Right lung (tissue), 10 donors: ENCODE measurements at places on chromosomes 11 and 22.

DNA sequence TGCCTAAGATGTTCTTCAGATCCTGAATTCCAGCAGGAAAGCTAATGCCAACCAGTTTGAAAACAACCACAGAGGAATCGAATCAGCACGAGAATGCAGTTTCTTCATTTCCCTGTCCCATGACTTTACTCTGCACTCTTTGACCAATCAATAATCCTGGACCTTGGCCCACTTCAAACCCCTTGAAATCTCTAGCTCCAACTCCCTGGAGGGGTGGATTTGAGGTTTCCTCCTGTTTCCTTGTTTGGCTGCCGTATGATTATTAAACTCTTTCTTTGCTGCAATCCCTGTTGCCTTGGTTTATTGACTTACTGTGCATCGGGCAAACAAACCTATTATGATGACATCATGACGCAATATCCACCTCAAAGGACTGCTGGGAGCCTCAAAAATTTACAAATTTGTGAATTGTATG lies 109.3 kb downstream of the FBXO7 start:
- DNase-seq, result no peak

DNA sequence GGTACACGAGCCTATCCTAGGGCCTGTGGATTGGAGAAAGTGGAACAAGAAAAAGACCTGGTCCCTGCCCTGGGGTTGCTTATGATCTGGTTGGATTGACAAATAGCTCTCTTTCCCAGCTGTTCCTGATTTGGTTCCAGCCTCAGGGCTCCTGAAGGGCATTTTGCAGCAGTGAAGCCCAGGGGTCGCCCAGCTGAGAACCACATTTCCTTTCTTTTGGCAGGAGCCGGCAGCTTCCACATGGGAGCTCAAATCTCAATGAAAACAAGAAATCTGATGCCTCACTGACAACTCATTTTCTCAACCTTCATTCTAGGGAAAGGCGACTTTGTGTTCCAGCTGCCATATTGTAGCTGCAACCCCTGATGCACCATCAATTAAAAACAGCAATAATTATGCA lies 140.6 kb upstream of the CADM1 start:
- DNase-seq, result no peak

- DNase-seq, result no peak
Observed at GRCh38 chr22:30169002-30169401, 77.6 kb downstream of the LIF start.

GRCh38 chr11:45163956-45164575 lies 17.6 kb downstream of the PRDM11 start:
- DNase-seq, result no peak

DNA sequence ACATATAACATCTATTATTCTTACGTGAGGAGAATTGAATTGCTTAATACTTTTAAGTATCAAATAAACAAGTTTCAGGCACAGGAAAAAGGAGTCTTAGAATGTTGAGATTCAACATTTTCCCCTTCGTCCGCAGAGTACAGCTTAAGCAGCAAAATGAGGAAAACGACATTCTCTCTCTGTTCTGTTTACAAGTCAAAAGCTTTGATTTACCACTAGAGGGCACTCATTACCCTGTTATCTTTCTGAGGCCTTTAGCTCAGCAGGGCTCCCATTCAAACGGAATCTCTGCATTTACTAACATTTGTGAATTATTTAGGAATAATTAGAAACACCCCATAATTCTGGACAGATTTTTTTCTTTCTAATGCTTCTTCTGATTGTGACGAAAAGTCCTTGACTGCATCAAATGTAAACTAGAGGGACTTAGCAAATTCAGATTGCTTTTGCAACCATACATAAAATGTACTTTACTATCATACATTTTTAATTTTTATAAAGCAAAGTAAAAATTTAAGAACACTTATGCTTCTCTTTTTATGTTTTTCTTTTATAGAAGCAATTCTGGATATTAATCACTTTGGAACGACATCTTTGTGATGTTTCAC lies 75.0 kb downstream of the JRKL start:
- DNase-seq, result peak; percentile 72

DNA sequence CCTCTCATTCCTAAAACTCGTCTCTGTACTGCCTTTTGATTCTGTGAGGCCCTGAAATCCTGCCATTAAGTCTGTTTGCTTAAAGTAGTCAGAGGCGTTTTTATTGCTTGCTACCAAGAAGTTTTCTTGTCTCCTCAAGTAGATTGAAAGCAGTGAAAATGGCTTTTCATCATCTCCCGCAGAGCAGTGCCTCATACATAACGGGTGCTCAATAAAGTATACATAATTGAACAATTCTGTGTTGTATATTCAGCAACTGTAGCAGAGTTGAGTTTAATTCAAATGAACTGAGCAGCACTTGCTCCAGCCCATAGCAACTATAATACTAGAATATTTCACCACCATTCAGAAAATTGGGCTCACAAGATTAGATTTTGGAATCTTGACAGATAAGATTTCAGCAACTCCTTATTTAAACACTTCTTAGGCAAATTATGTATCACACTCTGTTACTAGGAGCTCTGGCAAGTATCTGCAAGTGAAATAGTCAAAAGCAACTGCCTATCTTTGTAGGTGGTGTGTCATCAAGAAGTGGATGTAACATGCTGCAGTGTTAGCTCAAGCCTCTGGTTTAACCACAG lies 20.0 kb downstream of the FIBIN start:
- no peak for DNase-seq

DNA sequence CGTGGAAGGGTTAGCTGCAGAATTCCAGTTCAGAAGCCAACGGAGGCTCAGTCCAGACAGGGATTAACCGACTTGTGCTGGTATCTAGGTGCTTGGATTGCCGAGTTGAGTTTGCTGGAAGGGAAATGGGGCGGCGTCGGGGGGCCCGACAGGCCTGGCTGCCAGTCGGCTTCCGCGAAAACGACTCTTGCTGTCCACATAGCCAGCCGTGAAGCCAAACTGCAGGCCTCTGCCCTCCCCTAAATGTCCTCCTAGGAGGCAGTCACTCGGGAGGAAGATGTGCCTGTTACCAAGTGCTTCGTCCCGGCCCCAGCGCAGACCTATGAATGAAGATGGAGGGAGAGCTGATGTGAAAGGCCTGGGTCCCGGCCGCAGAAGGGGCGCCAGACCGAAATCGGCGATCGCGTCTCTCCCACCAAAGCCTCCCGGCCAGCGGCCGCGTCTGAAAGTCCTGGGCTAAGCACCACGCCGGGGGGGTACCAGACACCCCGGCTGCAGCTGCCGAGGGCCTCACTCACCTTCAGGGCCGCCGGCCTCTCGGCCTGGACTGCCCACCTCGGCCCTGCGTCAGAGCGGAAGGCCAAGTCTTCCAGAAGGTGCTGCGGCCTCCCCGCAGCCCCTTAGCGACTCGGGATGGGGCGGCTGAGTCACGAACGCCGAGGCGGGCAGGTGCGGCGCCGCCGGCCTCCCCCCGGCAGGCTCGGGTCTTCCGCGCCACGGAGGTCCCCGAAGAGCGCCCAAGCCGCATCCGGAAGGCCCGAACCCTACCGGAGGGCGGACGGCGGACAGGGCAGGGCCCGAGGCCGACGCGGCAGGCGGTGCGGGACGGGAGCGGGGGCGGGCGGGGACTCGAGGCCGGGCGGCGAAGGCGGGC lies 7.5 kb downstream of the DPAGT1 start:
- no peak for DNase-seq

GRCh38 chr22:29043906-29044575 lies 17.6 kb downstream of the C22orf31 start:
- DNase-seq, result no peak

DNA sequence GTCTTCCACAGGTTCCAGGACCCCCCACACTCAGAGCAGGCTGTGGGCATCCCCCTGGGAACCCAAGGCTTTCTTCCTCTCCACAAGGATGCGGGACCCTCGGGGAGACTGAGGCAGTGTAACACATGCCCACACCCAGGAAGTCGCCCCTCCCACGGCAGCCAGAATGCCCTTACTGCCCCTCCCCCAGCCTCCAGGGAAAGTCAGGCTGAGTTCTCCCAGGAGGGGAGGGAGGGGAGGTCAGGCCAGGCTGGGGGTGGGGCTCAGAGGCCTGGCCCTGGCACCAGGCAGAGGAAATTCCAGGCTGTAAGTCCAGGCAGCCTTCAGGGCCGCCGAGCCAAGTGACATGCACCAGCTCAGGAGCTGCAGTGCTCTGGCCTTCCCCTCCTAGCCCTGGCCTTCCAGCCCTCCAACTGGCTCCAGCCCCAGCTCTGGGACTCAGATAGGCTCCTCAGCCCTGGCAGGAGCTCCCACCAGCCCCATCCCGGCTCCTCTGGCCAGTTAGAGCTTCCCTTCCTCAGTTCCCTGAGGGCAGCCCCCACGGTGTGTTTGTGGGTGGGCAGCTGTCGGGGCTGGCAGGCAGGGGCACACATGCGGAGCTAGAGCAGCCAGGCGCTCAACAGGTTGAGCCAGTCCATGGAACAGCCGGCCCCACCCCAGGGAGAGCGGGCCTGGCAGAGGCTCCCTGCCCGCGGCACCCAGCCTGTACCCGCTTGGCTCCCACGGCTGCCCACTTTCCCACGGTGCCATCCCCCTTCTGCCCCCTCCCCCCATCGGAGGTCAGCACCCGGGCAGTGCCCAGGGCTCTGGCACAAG lies 3.6 kb downstream of the BCL9L start:
- DNase-seq, result peak; percentile 65

GRCh38 chr11:95793116-95793515 lies 2.8 kb downstream of the CEP57 start:
- DNase-seq, result no peak

- no peak for DNase-seq
Observed at GRCh38 chr22:20776624-20777405, 2.9 kb downstream of the SERPIND1 start.

- no peak for DNase-seq
Observed at GRCh38 chr22:35418088-35418487, 18.1 kb downstream of the MCM5 start.

DNA sequence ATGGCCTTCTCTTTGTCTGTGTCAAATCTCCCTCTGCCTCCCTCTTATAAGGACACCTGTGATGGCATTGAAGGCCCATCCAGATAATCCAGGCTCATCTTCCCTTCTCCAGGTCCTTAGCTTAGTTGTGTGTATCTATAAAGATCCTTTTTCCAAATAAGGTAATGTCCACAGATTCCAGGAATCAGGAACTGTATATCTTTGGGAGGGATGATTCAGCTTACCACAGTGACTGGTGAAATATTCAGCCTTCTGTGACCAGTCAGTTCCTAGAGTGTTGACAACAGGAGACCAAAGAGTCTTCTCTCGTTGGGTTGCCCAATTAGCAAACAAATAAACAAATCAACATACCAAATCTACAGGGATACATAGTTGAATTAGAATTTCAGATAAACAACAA lies 175.8 kb downstream of the MPPED1 start:
- no peak for DNase-seq

- no peak for DNase-seq
Observed at GRCh38 chr11:15106201-15106965, 8.3 kb upstream of the INSC start.

- no peak for DNase-seq
Observed at GRCh38 chr11:62842171-62842741, 2.9 kb upstream of the WDR74 start.

DNA sequence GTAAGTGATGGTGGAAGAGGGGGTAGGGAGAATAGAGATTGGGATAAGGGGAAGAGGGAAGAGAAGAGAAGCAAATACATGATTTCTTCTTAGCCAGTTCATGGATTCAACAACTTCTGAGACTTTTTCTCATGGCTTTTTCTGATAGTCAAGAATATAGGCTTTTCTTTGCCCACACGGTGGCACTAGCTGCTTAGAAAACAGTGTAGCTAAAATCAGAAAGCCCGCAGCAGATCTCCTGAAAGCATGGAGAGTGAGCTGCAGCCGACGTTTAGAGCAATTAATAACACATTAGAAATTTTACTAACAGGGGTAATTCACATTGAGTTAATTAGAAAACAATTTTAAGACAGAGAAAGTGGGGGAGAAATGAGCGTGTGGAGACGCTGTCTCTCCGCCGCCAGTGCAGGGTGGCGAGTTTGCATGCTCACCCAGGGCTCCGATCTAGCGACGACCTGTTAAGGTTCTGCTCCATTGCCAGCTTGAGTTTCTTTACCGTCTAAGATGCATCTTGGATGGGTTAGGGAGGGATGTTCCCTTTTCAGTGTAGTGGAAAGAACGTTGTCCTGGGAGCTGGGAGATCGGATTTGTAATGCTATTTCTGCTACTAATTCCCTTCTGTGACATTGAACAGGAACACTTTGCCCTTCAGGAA lies 3.3 kb upstream of the RAG1 start:
- DNase-seq, result peak; percentile 58

DNA sequence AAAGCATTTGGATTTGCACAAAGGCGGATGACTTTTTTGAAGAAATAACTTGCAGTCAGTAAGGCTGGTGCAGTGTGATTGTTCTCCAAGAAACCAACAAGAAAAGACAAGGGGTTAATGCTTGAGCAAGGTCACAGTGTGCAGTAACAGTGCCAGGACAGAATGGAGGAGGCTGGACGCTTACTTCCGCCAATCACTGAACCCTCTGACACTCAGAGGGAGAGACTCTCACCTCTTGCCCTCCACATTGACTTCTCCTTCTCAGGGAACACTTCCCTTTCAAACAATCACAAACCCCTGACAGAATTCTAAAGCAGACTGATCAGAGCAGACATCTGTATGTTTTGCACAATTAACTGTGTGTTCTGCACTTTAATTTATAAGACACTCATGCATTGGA lies 228.4 kb downstream of the BLID start:
- no peak for DNase-seq

DNA sequence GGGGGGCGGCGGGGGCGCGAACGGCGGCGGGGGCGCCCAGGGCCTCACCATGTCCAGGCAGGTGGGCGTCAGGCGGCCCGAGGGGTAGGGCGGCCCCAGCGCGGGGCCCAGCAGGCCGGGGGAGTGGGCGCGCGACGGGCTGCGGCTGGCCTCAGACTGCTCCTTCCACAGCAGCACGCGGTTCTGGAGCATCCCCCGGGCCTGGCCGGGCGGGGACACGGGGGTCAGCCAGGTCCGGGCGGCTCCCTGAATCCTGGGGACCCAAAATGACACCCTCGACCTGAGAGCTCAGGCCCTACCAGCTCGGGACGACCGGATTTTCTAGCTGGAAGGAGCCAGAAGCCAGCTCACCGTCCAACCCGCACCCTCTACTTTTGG lies 5.5 kb upstream of the SLC16A8 start:
- DNase-seq, result no peak

- DNase-seq, result no peak
Observed at GRCh38 chr22:40472051-40472450, 101.7 kb downstream of the SGSM3 start.

GRCh38 chr11:94647926-94648325 lies 80.8 kb downstream of the PIWIL4 start:
- DNase-seq, result no peak

DNA sequence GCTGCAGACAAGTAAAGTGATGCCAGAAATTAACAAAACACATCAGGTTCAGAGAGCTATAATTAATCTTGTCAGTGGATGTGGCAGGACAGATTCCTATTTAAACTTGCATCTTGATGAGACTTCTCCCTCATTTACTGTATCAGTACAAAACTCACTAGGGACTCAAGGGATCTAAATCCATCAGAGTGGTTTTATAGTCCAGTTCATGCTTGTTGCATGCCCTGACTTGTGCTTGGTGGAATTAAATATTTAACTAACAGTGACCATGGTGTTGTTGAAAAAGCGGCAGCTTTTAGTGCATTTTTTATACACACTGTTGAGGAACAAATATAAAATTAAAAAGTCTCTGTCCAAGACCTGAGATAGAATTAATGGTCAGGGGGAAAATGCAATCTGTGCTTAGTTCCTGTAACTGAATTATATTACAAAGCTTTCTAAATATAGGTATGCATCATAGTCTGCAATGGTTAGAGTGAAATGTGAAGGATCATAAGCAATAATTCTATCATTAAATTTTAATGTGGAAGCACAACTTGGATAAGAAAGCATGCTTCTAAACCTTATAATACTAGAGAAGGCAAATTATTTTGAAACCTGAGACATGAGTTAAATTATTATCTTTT lies 1475.5 kb upstream of the TENM4 start:
- DNase-seq, result no peak

- DNase-seq, result no peak
Observed at GRCh38 chr22:43530349-43531201, 118.8 kb downstream of the MPPED1 start.
